ENCODE measurements at places on chromosomes 2 and 18. TPM values are rescaled to one million over a fixed set of nuclear protein-coding genes. Genes with fewer than 3 reads are reported as not detected.

GKN1 gene
- not detected for total RNA-seq

HOXD13 gene
- total RNA-seq, result not detected

CNRIP1 gene
- not detected for total RNA-seq

TRMT61B gene
- 18.8 TPM for total RNA-seq

DNA sequence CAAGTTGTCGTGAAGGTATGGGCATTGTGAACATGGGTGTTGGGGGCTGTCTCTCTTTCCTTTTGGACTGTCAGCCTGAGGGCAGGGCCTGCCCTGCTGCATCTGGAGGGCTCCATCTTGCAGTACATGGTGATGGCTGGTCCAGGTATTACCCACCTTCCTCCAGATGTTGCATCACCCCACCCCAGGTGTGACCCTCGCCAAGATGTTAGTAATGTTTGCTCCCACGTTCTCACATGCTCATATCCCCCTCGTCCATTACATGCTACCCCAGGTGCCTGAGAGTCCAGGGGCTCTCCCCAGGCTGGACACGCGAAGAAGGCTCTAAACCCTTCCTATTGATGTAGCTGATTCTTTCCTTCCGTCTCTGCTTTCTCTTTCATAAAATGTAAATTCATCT lies 13.9 kb downstream of the ZAP70 start:
- no peak for DNase-seq

DNA sequence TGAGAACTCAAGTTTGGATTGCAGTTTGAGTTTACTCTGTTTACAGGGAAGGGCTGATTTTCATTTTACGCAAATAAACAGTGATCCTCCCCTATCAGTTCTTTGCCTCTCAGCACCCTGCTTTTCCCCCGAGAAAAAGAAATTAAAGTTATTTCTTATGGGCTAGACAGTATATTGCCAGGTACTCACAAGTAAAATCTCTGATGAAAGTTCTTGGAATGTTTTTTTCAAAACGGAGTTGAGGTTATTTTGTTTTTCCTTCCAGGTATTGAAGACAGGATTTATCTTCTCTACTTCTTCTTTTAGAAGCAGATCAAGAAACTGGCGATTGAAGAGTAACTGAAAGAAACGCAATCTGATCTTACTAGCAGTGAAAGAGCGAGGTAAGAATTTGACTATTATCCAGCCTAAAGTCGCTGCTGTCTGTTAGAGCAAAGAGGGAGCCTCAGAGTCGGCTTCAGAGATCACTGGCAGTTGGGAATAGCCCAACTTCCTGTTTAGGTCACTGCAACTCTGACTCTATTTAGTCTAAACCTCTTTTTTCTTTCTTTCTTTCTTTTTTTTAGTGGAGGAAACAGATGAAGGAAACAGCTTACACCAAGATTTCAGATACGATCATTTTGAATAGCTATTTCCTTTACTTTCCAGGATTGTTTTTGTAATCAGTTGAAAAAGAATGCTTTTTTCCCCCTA lies at the start of gene TFPI:
TSS of gene TFPI (minus strand) at position 425 of the 693 bp plus-strand sequence. CDS start 50,667 bp downstream, outside the sequence.
- no peak for DNase-seq

DNA sequence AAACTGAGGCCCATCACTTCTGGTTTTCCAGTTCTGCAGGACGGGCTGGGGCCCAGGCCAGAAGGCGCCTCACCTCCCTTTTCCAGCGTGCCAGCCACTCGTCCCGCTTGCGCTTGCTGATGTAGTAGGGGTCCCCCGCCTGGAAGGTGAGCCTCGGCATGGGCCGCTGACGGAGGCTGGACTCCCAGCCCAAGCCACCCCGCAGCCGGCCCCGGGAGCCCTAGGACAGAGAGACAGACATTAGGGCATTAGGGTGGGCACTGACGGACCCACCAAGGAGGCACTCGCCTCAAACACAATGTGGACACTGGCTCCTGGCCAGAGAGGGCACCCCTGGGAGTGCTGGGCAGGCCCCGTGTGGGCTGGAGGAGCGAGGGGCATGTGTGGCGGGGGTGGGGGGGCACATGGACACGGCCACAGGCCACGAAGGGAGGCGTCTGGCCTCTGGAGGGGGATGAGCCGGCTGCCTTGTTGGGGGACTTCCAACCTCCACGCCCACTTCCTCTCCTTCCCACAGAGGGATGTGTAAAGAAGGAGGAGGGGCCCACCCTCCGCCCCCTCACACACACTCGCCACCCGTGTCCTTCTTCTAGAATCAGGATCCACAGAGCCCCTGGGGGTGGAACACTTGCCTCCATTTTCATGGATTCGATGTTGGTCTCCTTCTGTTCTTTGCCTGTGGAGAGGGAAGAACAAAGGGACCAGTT lies 66.7 kb downstream of the DNMT3A start:
- peak; percentile 75 for DNase-seq

- DNase-seq, result no peak
Observed at GRCh38 chr2:29644949-29645348, 276.4 kb downstream of the ALK start.

DNA sequence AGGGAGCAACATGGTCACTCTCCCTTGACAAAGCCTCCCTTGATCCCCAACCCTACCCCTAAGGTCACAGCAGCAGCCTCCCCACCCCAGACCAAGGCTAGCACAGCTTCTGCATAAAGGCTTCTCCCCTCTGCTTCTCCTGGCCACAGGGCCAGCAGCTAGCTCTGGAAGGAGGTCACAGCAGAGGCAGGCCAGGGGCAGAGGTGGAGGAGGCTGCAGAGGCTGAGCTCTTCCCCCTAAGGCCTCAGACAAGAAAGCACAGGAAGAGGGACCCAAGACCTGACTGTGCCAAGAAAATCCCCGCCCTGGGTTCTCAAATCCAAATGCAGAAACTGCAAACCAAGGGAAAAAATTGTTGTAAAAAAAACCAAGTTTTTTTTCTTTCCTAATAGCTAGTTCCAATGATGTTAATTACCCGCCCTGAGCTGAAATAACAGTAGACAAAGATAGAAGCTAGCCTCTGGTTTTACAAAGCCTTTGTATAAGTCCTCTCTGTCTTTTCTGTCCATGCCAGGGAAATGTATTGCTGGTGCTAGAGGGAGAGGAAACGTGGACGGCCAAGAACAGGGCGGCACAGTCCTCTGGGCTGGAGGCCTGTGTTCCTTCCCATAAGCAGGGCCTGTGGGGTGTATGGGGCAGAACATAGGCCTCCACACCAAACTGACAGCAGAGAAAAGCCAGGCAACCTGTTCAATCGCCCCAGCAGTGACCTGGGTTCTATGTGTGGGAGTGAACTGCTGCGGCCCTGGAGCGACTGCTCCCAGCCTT lies 79.5 kb downstream of the POLR1A start:
- DNase-seq, result no peak
